ENCODE measurements at places on chromosomes 3 and 15.
A peak's percentile ranks its signal among the peaks of the same experiment; 100 is the strongest.

DNA sequence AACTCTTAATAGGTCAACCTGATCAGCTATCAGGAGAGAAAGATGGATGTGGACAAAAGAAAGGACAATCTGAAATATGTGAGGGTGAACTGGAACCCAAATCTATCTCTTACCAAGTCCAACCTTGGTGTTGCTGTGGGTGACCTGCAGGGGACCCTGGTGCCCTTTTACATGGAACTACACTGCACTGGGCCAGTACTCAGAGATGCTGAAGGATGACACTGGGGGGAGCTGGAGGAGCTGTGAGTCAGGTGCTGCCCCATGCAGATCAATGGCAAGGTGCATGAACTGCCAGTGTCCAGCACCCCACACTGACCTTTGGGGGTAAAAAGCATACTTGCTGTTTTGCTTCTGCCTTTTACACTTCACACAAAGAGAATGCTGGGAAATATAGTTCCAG is 55.6 kb upstream of the TBC1D5 start:
- no peak for DNase-seq

GRCh38 chr3:190618330-190619030 is 104.6 kb downstream of the IL1RAP start:
- DNase-seq: no peak

DNA sequence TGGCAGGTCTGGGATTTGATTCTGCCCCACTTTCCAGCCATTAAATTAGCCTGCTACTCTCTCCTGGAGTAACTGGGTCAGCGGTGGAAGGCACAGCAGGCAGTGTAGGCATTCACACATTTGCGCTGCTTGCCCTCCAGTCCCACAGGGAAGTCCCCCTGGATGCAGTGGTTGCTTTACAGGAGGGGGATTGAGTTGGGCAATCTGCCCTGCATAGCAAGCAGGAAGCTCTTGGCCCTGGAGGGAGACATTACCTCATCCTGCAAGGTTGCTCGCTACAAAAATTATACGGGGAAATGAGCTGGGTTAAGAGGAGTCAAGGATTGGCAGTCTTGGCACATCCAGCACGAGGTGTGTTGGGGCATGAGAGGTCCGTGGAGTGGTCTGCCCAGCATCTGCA is 14.8 kb downstream of the MCM2 start:
- DNase-seq: no peak

DNA sequence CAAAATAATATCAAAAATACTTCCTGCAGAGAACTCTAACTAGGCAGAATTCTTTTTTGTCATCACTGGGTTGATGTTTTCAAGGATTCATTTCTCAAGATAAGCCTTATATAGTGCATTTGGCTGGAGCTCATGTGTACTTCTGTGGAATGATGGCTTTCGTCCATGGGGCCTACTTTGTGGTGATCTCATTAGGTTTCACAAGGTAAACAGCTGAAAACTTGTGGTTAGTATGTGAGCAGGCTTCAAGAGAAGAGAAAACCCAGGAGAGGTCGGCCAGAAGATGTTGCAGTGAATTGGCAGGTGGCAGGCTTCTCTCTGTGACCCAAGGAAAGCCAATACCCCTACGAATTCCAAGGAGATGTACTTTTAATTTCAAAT is 121.4 kb upstream of the PHLDB2 start:
- peak; percentile 90 for DNase-seq

GRCh38 chr3:189636048-189636447 is 4.9 kb downstream of the TP63 start:
- DNase-seq: no peak

DNA sequence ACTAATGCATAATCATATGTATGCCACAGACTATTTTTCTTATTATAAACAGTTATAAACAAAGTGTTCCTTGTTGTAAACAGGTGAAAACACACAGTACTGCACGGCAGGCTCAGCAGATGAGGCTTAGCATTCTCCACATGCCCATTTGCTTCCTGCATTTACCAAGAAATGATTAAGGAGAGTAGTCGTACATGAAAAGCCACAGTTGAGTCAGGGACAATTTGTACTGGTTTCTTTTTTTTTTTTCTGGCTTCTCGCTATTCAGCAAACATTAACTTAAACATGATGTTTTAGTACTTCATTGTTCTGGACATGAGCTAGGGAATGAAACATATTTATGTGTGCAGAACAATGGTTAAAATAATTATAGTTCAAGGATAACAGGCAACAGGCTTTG is 63.4 kb downstream of the GHSR start:
- no peak for DNase-seq

GRCh38 chr15:85542895-85543331 is 162.5 kb downstream of the AKAP13 start:
- DNase-seq: peak; percentile 11

DNA sequence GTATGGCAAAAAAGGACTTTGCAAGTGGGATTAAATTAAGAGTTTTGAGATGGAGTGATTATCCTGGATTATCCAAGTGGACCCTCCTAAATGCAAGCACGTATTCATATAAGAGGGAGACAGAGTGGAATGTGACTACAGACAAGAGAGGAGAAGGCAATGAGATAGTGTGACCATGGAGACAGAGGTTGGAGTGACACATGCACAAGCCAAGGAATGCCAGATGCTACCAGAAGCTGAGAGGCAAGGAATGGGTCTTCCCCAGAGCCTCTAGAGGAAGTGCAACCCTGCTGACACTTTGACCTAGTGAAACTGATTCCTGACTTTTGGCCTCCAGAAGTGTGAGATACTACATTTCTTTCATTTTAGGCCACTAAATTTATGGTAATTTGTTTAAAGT is 117.2 kb downstream of the UACA start:
- no peak for DNase-seq

- DNase-seq: no peak
Measured at GRCh38 chr3:132847849-132848625, 125.8 kb upstream of the NPHP3 start.

DNA sequence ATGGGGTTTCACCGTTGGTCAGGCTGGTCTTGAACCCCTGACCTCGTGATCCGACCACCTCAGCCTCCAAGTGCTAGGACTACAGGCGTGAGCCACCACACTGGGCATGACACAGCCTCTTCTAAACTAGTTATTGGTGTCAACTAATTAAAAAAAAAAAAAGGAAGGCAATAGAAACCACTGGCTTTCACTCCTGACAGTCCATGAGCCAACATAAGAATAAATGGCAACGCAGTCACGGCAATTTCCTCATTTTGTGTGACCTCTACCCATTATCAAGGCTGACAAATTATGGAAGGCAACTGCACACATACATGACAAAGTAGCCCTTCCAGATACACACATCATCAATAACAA is 5.9 kb downstream of the ARHGEF3 start:
- DNase-seq: no peak

GRCh38 chr3:52742418-52743041 is 28.2 kb downstream of the NEK4 start:
- peak; percentile 33 for DNase-seq

- DNase-seq: no peak
Measured at GRCh38 chr3:160998581-160998980, 106.6 kb downstream of the B3GALNT1 start.

DNA sequence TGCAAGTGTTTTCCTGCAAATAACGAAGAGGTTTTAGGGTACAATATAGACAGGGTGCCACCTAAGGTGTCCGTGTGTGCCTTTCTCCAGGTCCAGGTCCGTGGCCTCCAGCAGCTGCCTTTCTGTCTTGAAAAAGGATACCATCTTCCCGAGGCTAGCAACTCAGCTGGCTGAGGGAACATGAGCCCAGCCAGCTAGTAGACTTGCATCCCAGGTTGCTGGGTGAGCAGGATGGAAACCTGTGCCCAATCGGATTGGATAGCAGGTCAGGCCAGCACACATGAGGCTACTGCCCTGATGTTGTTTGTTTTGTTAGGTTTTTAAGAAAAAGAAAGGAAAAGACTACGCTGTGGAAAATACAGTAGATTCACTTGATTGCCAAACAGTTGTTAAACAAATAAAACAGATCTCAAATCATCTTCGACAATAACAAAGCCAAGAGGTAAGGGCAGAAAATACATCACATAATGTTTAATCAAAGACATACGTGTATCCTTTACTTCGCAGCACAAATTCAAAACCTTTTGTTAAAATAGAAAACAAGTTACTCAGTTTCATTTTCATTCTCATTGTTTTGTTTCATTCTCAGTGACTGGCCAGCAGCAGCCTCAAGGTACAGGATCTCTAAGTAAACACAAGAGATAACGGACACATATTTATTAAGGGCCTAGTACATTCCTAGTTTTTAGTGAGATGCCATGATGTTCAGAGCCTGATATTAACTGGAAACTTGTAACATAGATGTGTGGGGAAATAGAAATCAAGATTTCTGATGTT is 661.2 kb upstream of the NR2F2 start:
- no peak for DNase-seq

DNA sequence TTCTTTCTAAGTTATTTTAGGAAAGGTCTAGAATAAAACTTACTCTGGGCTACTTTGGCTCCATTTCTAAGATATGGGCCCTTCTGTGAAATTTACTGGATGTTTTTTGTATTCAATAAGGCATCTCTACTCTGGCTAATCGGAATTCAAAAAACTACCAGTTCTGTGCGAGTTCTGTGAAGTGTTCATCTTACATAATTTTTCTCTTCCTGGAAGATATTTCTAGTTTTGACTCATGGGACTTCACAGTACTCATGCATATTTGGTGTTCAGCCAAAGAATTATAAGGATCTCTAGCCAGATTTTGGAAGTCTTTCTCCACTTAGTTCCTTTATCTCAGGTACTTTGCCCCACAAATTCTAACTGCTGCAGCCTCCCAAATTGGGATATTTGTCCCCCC is 46.4 kb upstream of the MBNL1 start:
- DNase-seq: peak; percentile 64

GRCh38 chr3:25566358-25566920 is 98.3 kb downstream of the TOP2B start:
- DNase-seq: no peak

- DNase-seq: no peak
Measured at GRCh38 chr3:130835483-130835882, 58.4 kb upstream of the ATP2C1 start.

DNA sequence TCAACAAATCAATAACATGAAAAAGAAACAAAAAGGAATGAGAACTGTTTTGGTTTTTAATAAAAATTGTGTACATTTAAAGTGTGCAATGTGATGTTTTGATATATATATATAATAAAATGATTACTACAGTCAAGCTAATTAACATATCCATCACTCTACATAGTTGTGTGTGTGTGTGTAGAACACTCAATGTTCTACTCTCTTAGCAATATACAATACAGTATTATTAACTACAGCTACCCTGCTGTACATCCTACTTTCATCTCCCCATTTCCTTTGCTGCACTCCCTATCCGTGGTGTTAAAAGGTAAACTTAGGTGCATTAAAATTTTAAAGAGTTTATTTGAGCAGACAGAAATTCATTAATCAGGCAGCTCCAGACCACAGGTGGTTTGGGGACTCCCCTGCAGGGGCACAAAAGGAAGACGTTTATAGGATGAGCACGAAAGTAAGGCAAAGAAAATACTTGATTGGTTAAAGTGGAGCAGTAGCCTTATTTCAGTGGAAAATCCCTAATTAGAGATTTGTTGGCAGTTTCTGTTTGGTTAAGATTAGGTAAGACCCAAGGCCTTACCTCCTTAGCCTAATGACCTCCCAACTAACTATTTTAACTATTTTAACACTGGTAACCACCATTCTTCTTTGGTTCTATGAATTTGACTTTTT is 61.8 kb upstream of the SNRK start:
- no peak for DNase-seq

- DNase-seq: no peak
Measured at GRCh38 chr15:37037850-37038715, 62.3 kb downstream of the MEIS2 start.

- no peak for DNase-seq
Measured at GRCh38 chr15:89379818-89380217, 45.2 kb upstream of the POLG start.

DNA sequence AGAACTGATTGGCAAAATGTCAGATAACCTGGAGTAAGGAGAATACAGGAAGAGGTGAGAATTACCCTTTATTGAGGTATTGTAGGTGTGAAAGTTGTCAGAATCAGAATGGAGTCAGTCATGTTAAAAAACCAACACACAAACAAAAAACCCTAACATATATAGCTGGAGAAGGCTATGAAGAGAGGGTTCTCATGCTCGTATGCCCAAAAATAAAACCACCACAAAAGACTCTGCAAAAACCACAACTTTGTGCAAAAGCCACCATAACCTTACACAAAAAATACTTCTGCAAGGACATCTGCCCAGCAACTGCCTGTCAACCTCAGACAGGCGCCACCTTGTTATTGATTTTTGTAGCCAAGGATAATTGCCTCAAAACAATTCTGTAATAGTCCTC is 136.0 kb downstream of the CD47 start:
- DNase-seq: no peak

GRCh38 chr3:190830031-190830430 is 32.5 kb downstream of the GMNC start:
- no peak for DNase-seq

- DNase-seq: no peak
Measured at GRCh38 chr3:56268616-56269383, 199.5 kb downstream of the ERC2 start.

- no peak for DNase-seq
Measured at GRCh38 chr15:90337256-90337655, 14.8 kb upstream of the ZNF774 start.

DNA sequence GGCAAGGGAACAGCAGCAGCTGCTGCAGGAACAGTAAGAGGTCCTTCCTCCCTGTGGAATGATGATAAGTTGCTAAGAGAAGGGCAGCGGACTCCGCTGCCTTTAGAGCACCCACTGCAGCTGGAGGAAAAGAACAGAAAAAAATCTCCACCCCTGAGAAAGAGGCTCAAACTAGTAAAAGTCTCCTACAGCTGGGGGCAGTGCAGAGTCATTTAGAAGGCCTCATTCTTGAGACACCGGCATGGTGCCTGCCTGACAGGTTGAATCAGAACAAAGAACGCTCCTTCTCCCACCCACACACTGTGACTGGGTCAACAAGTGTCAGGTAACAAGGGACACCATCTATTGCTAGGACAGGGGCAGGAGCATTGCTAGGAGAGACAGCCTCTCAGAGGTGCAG is 188.4 kb downstream of the ABHD5 start:
- no peak for DNase-seq
